ENCODE measurements at places on chromosomes 4 and X.

GRCh38 chrX:16587836-16588235, 62.1 kb upstream of the S100G start:
- no peak for DNase-seq

GRCh38 chr4:184120549-184121127, 97.0 kb downstream of the ENPP6 start:
- DNase-seq = no peak

- DNase-seq = no peak
These were observed 75.6 kb upstream of the BOD1L1 start for GRCh38 chr4:13703096-13703495.

DNA sequence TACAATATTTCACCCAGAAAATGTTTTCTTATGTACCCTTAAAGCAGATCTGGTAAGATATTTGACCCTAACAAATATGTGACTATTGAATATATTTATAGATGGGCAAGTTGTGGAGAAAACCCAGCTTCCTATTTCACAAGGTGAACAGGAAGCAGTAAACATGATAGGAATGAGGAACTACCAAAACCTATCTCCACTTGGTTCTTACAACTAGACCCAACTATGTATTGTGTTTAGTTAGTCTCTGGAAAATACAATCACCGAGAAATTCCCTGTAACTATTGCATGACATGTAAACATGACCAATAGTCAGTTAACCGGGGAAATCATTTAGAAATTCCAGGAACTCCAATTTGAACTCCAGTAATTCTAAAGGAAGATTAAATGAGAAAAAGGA, 8.4 kb upstream of the RXFP1 start:
- no peak for DNase-seq

DNA sequence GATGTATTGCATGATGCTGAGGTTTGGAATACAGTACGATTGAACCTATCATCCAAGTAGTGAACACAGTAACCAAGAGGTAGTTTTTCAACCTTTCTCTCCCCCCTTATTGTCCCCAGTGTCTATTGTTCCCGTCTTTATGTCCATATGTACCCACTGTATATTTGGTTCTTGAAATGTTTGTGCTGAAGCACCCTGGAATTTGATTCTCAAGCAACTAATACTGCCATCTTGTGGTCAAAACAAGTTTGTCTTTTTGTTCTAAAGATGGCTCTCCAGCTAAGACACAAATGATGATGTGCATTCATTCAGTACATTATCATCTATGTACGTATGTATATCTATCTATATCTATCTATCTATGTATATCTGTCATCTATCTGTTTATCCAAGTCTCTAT, 33.5 kb upstream of the DCX start:
- DNase-seq = no peak

DNA sequence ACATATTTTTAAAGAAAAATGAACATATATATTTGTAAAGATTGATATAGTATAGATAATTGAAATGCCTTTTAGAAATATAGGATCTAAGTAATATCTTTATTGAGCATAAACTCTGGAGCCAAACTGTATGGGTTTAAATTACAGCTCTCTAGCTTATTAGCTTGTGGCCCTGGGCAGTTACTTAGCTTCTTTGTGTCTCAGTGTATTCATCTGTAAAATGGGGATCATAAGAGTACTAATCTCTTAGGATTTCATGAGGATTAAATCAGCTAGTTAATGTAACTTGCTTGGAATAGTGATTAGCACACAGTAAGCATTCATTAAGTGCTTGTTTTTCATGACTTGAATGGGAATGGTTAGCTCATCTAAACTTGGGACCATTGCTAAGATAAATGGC, 32.8 kb downstream of the TRAPPC11 start:
- DNase-seq = no peak

DNA sequence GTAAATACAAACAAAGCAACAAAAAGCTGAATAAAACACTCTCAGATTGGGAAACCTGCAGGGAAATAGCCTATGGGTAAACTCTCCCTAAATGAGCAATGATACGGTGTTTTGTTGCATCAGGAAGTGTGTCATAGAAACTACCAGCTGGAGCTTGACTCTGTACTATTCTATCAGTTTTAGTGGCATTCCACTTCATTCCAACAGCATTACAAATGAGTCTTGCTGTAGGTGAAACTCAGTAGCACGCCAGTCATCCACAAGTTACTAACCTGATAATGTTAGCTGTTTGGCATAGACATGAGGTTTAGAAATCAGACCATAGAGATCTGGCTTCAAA, 24.9 kb downstream of the FGFBP1 start:
- DNase-seq = no peak

DNA sequence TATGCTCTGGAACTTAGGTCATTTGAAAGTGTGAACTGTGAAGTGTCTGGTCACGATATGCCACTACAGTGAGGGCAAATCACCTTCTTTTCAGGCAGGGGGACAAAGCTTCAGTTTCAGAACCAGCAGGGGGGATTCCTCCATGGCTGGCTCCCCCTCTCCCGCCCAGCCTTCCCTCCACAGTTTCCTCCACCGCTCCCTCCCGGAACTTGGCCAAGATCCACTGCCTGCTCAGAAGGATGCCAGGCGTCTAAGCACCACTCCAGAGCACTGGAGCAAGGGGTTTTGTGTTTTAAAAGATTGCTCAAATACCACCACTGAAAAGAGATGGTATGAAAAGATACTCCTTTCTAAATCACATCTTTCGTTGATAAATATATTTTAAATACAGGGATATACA, 126.9 kb downstream of the ELOVL6 start:
- no peak for DNase-seq

DNA sequence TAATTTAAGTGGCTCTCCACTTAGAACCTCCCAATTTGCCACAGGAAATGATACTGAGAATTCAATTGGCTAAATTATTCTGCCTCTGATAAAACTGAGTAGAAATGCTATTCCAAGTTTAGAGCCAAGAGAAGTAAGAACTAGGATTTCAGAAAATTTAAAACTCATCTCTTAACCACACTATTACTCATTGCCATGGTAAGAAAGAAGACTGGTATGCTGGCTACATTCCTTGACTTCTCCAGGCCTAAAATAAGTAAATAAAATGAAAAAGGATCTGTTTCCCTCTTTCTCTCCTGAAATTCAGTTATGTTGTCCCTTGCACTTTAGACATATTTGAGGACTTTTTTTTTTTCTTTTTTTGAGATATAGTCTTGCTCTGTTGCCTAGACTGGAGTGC, 23.3 kb downstream of the ZNF280C start:
- no peak for DNase-seq

GRCh38 chr4:77593993-77594392, 11.6 kb upstream of the CXCL13 start:
- no peak for DNase-seq

GRCh38 chr4:110898290-110898689, 275.4 kb upstream of the PITX2 start:
- DNase-seq = no peak

DNA sequence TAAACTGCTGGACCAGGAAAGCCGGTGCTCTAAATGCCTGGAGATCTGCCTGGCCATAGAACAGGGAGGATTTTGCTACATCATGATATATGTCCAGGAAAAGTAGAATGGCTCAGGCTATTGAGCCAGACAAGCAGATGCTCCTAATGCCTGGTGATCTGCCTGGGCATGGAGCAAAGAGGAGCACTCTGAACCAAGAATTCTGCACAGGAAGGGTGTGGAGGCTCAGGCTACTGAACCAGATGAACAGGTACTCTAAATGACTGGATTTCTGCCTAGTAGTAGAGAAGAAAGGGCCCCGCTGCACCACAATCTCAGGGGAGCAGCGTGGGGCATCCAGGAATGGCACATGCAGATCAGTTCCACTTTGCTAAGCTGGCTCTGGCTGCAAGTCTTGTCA, 607.9 kb downstream of the ANKRD50 start:
- no peak for DNase-seq

- DNase-seq = no peak
These were observed 148.8 kb downstream of the PJA1 start for GRCh38 chrX:69016293-69016941.

- DNase-seq = no peak
These were observed 95.2 kb downstream of the AMMECR1 start for GRCh38 chrX:110222497-110223257.

- no peak for DNase-seq
These were observed 255.4 kb upstream of the CXorf51A start for GRCh38 chrX:147069926-147070325.

DNA sequence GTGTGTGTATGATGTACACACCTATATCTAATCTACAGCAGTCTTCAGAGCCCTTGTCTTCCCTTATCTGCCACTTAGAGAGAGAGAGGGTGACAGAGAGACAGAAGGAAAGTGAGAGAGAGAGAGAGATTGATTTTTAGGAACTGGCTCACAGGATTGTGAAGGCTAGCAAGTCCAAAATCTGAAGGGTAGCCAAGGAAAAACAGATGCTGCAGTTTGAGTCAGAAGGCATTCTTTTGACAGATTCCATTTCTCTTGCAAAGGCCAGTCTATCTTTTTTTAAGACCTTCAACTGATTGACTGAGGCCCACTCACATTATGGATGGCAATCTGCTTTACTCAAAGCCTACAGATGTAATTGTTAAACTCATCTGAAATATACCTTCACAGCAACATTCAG, 664.0 kb upstream of the IGFBP7 start:
- DNase-seq = no peak

DNA sequence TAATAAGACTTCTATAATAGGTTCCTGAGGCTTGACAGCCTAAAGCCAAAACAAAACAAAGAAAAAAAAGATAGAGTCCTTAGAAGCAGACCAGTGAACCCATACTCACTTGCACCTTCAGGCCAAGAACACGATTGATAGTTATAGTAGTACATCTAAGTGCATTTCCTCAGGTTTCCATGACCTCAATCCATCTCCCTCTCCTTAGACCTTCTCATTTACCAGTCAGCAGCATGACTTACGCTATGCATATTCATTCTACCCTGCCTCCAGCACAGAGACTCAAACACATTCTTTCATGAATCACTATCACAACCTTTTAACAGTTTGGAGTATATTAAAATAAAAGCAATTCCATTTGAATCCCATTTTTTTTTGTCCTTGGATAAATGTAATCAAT, 855.6 kb downstream of the CCSER1 start:
- DNase-seq = no peak

DNA sequence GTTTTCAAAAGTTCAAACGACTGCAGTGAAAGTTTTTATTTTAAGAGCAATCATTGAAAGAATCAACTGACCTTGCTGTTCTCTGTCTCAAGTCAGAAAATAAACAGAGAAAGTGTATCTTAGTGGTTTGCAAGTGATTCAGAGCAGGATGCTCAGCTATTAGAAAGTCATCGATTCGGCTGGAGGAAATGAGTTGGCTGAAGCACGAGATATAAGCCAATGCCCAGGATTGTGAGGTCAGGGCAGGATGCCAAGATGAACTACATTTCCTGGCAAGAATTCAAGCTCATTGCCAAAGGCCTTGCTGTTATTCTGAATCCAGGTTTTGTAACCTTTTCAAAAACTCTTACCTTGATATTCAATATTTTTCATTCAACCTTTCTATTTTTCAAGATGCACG, 541.4 kb upstream of the BOD1L1 start:
- DNase-seq = no peak

DNA sequence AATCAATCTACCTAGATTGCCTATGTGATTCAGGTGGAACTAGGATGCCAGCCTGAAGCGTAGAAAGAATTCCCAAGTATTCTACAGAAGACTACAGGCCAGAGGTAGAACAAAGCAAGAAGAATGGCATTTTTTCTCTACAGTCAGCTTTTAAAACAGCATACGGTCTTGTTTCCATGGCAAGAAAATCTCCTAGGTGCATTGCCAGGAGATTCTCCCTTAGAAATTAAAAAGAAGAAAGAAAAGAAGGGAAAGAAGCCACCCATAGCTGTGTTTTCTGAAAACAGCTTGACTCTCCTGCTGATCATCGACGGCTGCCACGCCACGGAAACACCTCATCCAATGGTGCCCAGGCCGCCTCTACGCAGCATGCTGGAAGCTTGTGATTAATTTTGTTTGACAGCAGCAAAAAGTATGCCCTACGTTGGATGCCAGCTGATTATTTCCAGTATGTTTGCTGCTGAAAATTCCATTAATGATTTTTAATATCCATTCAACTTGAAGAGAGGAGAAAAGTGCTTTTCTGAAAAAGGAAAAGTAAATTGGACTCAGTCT, 24.1 kb downstream of the ANK2 start:
- DNase-seq = no peak

DNA sequence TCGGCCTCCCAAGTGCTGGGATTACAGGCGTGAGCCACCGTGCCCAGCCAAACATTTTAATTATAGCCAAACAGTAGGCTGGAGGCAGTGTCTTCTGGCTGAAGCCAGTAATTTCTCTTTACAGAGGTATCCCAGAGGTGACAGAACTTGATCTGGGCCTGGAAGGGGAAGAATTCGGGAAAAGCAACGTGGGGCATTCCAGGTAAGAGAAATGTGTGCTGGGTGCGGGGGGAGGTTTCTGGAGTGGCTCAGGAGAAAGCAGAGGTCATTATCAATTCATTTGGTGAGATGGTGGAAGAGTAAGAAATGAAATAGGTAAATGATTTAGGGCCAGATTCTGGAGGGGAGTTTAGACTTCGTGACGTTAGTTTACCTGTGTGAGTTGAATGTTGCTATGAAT, 2.4 kb downstream of the PRIMPOL start:
- no peak for DNase-seq

DNA sequence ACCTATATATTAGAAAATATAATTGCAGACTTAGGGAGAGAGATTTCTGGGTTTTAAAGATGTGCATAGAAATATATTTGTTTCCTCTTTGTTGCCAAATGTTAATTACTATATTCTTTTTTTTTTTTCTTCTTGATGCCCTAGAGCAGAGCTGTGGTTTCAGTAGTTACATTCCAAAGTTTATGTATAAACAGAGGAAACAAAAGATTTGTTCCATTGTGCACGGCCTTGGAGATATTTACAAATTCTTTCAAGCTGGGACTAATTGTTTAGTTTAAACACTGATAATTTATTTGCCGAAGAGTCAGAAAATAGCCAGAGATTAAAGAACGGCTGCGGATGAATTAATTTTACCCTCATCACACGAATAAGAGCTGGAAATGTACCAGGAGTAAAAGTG, 85.1 kb downstream of the USP46 start:
- no peak for DNase-seq

- no peak for DNase-seq
These were observed 36.8 kb upstream of the IL1RAPL1 start for GRCh38 chrX:28550331-28550872.
